ENCODE measurements at places on chromosomes 16 and 17. TPM values are rescaled to one million over a fixed set of nuclear protein-coding genes. Genes with fewer than 3 reads are reported as not detected.
A peak's percentile ranks its signal among the peaks of the same experiment; 100 is the strongest.

MAP2K6 gene
- total RNA-seq, result 0.55 TPM

BCO1 gene
- not detected for total RNA-seq

WDR81 gene
- 8.7 TPM for total RNA-seq

GRCh38 chr17:58322581-58323185 is 5.9 kb downstream of the TSPOAP1 start:
- DNase-seq, result no peak
- no peaks in the 10 kb centered on the region for H3K4me1 ChIP-seq
- H3K36me3 ChIP-seq, result no peaks in the 10 kb centered on the region
- no peaks in the 10 kb centered on the region for H3K27me3 ChIP-seq
- no peak overlapping the region for H3K27ac ChIP-seq

DNA sequence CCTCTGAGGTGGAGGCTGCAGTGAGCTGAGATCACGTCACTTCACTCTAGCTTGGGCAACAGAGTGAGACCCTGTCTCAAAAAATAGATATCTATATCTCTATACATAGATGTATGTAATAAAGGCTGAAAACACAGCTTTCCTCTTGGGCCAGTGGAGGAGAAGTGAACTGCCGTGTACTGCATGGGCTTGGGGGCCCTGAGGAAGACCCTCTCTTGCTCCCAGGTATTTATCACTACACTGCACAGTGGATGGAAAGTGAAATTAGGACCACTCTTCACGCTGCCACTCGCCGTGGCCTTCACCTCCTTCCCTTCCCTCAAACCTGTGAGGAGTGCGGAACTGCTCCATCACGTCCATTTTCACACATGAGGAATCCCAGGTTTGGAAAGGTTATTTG is 68.8 kb upstream of the SIAH1 start:
- no peaks in the 10 kb centered on the region for H3K36me3 ChIP-seq
- no peak for DNase-seq
- no peak overlapping the region for H3K27ac ChIP-seq
- H3K27me3 ChIP-seq, result no peaks in the 10 kb centered on the region
- H3K4me1 ChIP-seq, result peaks cover 4% of the 10 kb centered on the region

DNA sequence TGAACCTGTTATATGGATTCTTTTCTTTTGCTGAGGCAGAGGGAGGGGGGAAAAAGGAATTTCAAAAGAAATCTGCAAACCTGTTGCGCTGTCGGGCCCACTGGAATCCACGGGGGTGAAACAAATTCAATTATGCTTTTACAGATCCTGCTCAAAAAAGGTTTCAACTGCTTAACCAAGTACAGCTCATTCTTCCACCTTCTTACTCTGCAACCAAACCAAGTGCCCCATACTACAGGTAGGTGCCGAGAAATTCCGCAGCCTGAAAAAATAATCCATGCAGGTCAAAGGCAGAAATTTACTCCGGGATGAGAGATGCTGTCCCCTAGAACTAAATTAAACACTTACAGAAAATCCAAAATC is 416 bp downstream of the RNF43 start:
- no peak overlapping the region for H3K27ac ChIP-seq
- H3K4me3 ChIP-seq, result no peak overlapping the region
- H3K36me3 ChIP-seq, result no peaks in the 10 kb centered on the region
- peaks cover 14% of the 10 kb centered on the region for H3K27me3 ChIP-seq

DNA sequence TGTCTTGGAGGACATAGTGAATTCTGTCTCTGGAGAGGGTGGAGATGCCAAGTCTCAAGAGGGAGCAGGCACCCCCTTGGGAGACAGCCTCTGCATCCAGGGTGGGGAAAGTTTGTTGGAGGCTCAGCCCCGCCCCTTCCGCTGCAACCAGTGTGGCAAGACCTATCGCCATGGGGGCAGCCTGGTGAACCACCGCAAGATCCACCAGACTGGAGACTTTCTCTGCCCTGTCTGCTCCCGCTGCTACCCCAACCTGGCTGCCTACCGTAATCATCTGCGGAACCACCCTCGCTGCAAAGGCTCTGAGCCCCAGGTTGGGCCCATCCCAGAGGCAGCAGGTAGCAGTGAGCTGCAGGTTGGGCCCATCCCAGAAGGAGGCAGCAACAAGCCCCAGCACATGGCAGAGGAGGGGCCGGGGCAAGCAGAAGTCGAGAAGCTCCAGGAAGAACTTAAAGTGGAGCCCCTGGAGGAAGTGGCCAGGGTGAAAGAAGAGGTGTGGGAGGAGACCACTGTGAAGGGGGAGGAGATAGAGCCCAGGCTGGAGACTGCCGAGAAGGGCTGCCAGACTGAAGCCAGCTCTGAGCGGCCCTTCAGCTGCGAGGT is 5.2 kb downstream of the ZNF646 start:
- peaks cover 7% of the 10 kb centered on the region for H3K4me1 ChIP-seq
- H3K4me3 ChIP-seq, result no peak overlapping the region
- H3K27ac ChIP-seq, result no peak overlapping the region
- H3K36me3 ChIP-seq, result peaks cover 49% of the 10 kb centered on the region
- DNase-seq, result no peak
- no peaks in the 10 kb centered on the region for H3K27me3 ChIP-seq

GRCh38 chr17:58303971-58304749 is 23.4 kb upstream of the MPO start:
- H3K27me3 ChIP-seq, result peaks cover 4% of the 10 kb centered on the region
- no peak overlapping the region for H3K4me3 ChIP-seq
- peak; percentile 44 for DNase-seq
- no peak overlapping the region for H3K27ac ChIP-seq

GRCh38 chr16:49899991-49900695 is 44.2 kb upstream of the ZNF423 start:
- no peak for DNase-seq
- H3K4me1 ChIP-seq, result no peaks in the 10 kb centered on the region
- no peaks in the 10 kb centered on the region for H3K36me3 ChIP-seq
- H3K27ac ChIP-seq, result no peak overlapping the region
- no peaks in the 10 kb centered on the region for H3K27me3 ChIP-seq

DNA sequence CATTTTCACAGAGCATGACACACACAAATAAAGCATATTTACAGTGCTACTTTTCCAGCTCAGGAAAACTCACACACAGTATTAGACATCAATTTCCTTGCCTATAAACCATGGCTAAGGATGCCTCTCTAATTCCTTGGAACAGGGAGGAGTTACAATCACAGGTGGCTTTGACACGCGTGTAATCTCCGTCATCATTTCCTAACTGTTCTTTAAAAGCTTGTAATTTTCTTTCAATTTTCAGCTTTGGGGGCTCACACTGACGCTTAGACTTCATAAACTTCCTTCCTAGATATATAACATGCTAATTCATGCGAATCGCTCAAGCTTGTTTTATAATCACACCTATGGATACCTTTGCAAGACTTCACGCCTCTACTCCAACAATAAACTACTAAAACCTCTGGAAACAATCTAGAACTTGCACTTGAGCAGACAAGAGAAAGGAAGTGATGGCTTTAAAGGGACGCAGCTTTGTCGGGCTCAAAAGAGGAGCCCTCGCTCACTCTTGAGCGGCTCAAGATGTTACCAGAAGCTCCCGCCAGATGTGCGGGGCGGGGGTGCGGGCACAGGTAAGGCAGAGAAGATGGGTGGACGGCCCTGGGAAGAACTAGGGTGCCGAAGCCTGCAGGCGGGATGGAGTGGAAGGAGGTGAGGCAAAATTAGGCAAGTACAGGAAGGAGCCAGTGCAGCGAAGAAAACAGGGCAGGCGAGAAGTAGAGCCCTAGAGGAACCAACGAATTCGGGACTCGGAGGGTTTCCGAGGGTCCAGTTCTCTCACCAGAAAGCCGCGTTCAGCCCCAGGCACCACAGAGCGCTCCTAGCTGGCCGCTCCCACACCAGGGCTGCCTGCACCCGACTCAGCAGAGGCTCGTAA is 631 bp downstream of the RETREG3 start:
- peak overlapping the region; percentile 77 for H3K4me3 ChIP-seq
- DNase-seq, result no peak
- H3K27me3 ChIP-seq, result no peaks in the 10 kb centered on the region
- H3K36me3 ChIP-seq, result peaks cover 13% of the 10 kb centered on the region
- peak overlapping the region; percentile 42 for H3K27ac ChIP-seq
- H3K4me1 ChIP-seq, result peaks cover 6% of the 10 kb centered on the region

GRCh38 chr16:11361701-11362451 is 16.6 kb downstream of the RMI2 start:
- peak; percentile 24 for DNase-seq
- no peak overlapping the region for H3K27ac ChIP-seq
- H3K4me1 ChIP-seq, result peaks cover 39% of the 10 kb centered on the region
- H3K27me3 ChIP-seq, result no peaks in the 10 kb centered on the region
- H3K36me3 ChIP-seq, result no peaks in the 10 kb centered on the region
- H3K4me3 ChIP-seq, result no peak overlapping the region

DNA sequence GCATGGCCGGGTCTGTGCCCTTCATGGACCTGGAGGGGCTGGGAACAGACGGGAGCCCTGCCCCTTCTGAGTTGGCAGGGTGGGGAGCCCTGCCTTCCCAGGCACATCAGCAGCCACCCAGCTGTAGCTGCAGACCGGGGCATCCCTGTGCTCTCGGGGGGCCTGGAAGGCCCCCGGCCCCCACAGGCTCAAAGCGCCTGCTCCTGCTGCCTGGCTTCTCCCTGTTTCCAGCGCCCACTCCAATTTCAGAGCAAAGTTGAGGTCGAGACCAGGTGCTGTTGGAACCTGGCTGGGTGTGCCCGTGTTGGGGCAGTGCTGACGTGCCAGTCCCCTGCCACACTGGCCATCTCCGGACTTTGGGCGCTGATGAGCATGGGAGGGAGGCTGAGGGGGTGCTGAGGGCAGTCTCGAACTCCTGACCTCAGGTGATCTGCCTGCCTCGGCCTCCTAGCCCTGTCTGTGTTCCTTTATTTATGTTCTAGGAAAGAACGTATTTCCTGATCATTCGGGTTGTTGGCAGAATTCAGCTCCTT is 4.9 kb upstream of the PRSS27 start:
- no peak overlapping the region for H3K4me3 ChIP-seq
- no peaks in the 10 kb centered on the region for H3K36me3 ChIP-seq
- H3K27ac ChIP-seq, result no peak overlapping the region
- no peaks in the 10 kb centered on the region for H3K27me3 ChIP-seq
- no peaks in the 10 kb centered on the region for H3K4me1 ChIP-seq
- no peak for DNase-seq

GRCh38 chr17:40130352-40131042 is 8.7 kb downstream of the MSL1 start:
- no peak for DNase-seq
- no peaks in the 10 kb centered on the region for H3K4me1 ChIP-seq
- H3K27me3 ChIP-seq, result no peaks in the 10 kb centered on the region
- peaks cover 90% of the 10 kb centered on the region for H3K36me3 ChIP-seq
- H3K4me3 ChIP-seq, result no peak overlapping the region
- no peak overlapping the region for H3K27ac ChIP-seq

DNA sequence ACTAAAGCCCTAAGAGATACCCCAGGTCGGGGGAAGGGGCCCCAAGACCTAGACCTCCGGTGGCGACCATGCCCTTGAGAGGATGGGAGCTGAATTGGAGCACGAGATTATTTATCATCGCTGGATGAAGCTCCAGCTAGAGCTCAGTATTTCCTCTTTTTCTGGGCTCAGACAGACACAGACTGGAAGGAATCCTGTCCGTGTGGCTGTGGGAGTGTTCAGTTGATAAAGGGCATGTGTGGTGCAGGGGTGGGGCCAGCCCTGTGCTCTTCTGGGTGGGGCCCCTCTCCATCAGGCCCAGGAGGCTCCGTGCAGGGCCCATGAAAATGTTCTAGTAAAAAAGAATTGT is 6.3 kb upstream of the CBX4 start:
- no peak overlapping the region for H3K27ac ChIP-seq
- peaks cover 39% of the 10 kb centered on the region for H3K27me3 ChIP-seq
- peak overlapping the region; percentile 44 for H3K4me3 ChIP-seq
- no peaks in the 10 kb centered on the region for H3K36me3 ChIP-seq
- DNase-seq, result peak; percentile 53

- H3K4me1 ChIP-seq, result no peaks in the 10 kb centered on the region
- H3K27ac ChIP-seq, result no peak overlapping the region
- peak overlapping the region; percentile 55 for H3K4me3 ChIP-seq
- H3K36me3 ChIP-seq, result no peaks in the 10 kb centered on the region
Observed at GRCh38 chr17:45784741-45785479, 790 bp downstream of the CRHR1 start.

GRCh38 chr16:27199736-27200135 is 3.6 kb upstream of the KDM8 start:
- H3K27me3 ChIP-seq, result no peaks in the 10 kb centered on the region
- no peak overlapping the region for H3K27ac ChIP-seq
- no peak overlapping the region for H3K4me3 ChIP-seq
- no peaks in the 10 kb centered on the region for H3K36me3 ChIP-seq
- H3K4me1 ChIP-seq, result peaks cover 10% of the 10 kb centered on the region
